Fibroblast of villous mesenchyme (primary cell): ENCODE measurements at places on chromosomes 6 and 20. TPM values are rescaled to one million over a fixed set of nuclear protein-coding genes. Genes with fewer than 3 reads are reported as not detected.
A peak's percentile ranks its signal among the peaks of the same experiment; 100 is the strongest.

DNA sequence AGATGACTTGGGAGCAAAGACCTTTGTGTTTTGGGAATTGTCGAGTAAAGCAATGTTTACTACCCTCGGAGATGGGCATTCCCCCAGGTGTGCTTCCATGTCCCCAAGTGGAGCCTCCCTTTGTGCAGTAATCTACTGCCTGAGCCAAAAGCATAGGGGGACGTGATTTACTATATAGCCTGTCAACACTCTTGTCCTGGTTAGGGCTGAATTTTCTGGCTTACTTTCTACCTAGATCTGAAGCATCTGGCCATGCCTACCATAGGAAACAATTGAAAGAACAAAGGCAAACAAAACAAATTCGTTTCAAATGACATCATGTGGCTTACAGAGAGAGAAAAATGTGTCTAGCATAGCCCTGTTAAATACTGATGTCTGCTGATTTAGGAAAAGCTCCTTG, 350.6 kb downstream of the SAMD5 start:
- no peak for DNase-seq

DNA sequence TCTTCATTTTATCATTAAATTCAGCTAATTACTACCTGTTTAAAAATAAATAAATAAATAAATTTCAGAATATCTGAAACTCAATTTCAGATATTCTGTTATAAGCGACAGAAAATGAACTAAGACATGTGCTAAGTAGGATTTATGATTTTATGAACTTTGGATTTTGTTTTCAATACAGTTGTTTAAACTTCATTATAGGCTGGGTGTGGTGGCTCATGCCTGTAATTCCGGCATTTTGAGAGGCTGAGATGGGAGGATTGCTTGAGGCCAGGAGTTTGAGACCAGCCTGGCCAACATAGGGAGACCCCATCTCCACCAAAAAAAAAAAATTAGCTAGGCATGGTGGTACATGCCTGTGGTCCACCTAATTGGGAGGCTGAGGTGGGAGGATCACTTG, 36.0 kb downstream of the AFG1L start:
- DNase-seq, result no peak

- no peak for DNase-seq
Observed at GRCh38 chr6:135266675-135267074, 85.6 kb downstream of the MYB start.

DNA sequence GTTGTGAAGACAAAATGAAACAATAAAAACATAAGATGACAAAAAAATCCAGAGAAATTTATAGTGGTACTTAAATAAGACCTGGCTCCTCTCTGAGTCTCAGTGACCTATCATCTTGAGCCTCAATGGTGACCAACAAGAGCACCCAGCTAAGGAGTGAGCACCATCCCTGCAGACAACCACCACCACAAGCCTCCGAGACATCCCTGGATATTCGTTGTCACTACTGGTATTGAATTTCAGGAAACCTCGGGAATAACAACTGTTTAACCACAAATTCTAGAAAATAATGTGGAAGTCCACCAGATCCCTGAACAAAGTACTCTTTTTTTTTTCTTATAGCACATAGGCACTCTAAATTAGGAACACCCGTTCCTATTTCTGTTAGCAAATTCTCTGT, 32.2 kb upstream of the ADGRF5 start:
- no peak for DNase-seq

DNA sequence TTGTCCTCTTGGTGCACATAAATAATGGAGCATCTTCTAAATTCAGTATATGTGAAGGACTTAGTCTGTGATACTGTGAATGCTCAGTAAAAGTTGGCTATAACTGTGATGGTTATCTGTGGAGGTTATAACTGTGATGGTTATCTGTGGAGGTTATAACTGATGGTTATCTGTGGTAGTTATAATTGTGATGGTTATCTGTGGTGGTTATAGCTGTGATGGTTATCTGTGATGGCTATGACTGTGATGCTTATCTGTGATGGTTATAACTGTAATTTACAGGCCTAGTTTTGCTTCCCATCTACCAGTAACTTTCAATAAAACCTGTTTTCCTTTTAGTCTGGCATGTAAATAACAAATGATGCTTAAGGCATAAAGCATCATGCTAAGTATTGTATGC, 16.5 kb downstream of the PTK7 start:
- DNase-seq, result no peak

GRCh38 chr20:53291548-53291947, 302.1 kb downstream of the ZNF217 start:
- no peak for DNase-seq

- peak; percentile 5 for DNase-seq
Observed at GRCh38 chr6:122580737-122581136, 29.5 kb upstream of the PKIB start.

DNA sequence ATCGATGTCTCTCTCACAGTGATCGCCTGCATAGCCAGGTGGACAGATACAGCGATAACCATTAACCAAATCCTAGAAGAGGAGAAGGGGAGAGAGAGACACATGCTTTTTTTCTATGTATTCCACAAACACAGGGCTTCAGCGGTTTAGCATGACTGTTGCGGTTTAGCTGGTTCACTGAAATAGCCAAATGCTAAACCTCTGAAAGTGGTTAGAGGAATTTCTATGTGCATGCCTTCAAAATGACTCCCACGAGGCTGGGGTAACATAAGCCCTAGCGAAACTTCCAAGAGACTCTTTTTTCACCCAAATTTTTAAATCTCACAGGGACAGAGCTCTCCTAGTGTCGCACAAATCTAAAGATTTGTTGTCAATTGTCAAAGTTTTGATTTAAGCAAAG, 25.1 kb downstream of the JAG1 start:
- peak; percentile 79 for DNase-seq

DNA sequence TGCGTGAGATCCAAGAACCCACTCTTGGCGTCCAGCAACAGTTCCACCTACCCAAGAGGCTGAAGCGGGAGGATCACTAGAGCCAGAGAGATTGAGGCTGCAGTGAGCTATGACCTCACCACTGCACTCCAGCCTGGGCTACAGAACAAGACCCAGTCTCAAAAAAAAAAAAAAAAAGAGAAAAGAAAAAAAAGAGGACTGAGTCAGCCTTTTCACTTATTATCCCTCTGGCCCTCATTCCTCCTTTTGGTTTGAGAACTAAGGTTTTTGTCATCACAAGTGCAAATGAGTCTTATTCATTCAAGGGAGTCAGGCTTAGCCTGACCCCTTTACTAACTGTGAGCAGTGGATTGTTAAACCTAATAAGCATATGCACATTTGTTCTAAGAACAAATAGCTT, 37.9 kb upstream of the JARID2 start:
- DNase-seq, result no peak

DNA sequence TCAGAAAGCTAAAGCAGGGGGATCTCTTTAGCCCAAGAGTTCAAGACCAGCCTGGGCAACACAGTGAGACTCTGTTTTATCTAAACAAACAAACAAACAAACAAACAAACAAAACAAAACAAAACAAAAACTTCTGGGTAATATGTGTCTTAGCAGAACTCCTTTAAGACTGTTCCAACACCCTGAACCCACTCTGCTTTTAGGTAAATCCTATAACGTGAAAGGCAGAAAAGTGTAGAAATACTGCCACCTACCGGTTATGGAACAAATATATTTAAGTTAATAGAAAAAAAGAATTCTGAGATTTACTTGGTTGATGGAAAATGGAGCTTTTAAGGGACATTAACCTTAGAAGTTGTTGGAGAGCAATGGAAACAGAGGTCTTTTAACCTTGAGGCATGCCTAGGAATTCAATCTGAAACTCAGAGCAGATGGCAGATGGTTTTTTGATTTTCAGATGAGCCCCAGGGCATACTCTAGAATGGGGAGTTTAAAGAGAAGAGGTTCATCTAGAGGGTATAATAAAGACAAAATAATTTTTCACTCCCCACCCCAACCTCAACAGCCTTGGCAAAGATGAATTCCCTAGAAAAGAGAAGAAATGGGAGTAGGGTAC, 38.5 kb downstream of the SOD2 start:
- peak; percentile 65 for DNase-seq

GRCh38 chr6:118808793-118809638, 84.9 kb upstream of the ASF1A start:
- no peak for DNase-seq

GRCh38 chr6:56954403-56955170, at the start of gene BEND6:
TSS of gene BEND6 (plus strand) at chr6:56955107. CDS start at chr6:56981811, 26,704 bp downstream.
- DNase-seq, result peak; percentile 84

DNA sequence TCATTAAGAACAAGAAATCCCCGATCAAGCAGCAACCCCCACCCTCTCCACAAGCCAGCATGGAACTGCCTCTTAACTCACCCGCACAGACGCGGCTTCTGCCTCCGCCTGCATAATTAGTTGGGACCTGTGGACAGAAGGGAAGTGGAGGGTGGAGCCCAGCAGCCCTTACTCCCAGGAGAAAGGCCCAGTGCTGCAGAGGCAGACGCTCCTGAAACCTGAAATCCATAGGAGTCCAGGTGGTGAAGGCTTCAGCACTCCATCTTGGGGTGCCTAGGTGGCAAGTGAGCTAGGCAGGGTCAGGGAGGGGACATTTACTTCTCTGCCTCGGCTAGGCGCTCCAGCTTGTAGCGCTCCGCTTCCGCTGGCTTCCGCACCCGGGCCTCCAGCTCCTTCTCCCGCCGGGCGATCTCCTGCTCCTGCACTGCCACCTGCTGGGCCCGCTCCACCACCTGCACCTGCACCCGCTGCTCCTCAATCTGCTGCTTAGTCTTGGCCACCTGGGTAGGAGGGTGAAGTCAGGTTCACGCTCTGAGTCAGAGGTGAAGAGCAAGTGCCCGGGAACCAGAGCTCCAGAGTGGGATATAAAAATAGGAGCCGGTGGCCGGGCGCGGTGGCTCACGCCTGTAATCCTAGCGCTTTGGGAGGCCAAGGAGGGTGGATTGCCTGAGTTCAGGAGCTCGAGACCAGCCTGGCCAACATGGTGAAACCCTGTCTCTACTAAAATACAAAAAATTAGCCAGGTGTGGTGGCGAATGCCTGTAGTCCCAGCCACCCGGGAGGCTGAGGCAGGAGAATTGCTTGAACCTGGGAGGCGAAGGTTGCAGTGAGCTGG, 10.7 kb downstream of the TUBB start:
- DNase-seq, result no peak

GRCh38 chr6:28212510-28213212, 12.4 kb upstream of the ZSCAN9 start:
- DNase-seq, result peak; percentile 81

DNA sequence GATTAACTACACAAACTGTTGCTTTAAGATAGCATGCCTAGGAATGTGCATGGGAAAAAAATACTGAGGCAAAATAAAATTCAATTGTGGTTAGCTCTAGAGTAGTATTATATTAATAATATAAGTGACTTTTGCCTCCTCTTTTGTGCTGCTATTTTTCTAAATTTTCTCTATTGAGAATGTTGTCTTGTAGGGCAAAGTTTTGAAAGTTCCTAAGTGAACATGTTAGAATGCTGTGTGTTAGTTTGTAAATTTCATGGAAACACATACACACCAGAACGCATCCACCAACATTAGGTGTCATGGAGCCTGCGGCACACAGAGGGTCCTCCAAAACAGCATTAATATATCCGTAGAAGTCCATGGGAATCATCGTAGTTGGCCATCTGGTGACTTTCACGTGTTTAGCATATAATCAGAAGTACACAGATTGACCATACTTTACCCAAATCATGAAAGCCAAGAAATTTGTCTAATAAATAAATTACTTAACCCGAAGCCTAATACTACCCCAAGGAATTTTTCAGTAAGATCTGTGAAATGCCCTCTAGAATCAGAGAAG, 25.6 kb downstream of the ARHGAP18 start:
- DNase-seq, result no peak

- DNase-seq, result peak; percentile 59
Observed at GRCh38 chr6:160261991-160262680, 3.5 kb upstream of the SLC22A2 start.

DNA sequence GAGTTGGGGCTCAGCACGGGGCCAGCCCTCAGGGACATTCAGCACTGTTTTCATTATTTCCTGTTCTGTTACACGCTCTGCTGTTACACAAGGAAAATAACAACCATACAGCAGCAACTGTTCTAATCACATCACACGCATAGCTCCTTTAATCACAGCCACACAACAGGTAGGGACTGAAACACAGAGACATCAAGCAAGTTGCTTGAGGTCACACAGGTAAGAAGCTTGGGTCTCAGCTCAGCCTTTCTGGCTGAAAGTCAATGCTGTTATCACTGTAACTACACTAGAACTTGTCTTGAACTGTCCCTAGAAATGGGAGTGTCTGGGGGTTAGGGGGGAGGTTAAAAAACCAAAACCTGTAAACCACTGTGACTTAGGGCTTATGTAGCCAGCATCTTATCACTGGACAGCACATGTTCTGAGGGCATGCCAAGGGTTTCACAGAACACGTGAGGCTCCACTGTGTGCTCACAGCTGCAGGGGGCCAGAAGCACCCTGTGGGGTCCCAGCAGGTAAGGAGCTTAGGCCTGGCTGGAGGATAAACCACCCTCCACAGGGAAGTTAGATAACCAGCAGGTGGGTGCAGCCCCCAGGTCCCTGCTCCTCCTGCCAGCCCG, 146.0 kb downstream of the EYA2 start:
- no peak for DNase-seq

- DNase-seq, result no peak
Observed at GRCh38 chr6:14906621-14907020, 339.2 kb upstream of the JARID2 start.

GRCh38 chr20:40931410-40932044, 97.1 kb upstream of the TOP1 start:
- DNase-seq, result no peak

DNA sequence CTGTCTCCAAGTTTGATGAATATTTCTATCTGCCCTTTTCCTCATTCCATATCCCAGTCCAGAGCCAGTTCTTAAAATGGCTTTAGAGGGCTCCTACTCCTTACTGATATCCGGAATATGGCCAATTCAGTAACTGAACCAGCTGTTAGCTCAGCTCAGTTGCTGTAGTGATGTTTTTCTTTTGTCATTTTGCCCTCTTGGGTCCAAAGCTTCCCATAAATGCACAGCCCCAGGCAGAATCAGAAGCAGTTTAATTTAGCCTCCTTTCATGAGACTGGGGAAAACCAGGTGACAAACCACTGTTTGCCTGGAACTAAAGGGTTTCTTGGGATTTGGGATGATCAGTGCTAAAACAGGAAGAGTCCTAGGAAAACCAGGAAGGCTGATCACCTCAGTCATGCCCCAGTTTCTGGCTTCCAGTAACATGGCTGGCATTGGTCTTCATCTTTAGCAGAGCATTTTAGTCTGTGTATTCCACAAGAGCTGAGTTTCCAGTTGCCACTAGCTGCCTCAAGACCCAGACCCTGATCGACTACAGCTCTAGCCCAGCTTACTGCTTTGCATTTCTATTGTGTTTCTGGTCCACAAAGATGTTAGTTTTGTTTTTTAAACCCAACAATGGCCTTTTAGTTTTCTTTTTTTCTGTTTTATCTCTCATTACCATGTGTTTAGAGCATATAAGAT, 40.6 kb upstream of the REV3L start:
- DNase-seq, result no peak

GRM1 gene
- total RNA-seq, result under 0.01 TPM in 1 of 2 replicates, not detected in the other

ACOT13 gene
- 5.2 and 6.8 TPM in 2 replicates for total RNA-seq

WFDC10B gene
- not detected in 2 replicates for total RNA-seq

YTHDF1 gene
- total RNA-seq, result 24.8 and 30.7 TPM in 2 replicates

PRL gene
- total RNA-seq, result not detected in 2 replicates

PSORS1C1 gene
- 0.97 and 3.0 TPM in 2 replicates for total RNA-seq

VSTM2L gene
- total RNA-seq, result 0.32 and 1.3 TPM in 2 replicates

HCK gene
- total RNA-seq, result not detected in 2 replicates

MTFR2 gene
- 0.97 and 4.3 TPM in 2 replicates for total RNA-seq

PIGU gene
- 10.0 and 13.0 TPM in 2 replicates for total RNA-seq

HCRTR2 gene
- total RNA-seq, result not detected in 2 replicates

EDN1 gene
- 2.2 and 2.9 TPM in 2 replicates for total RNA-seq

MYO6 gene
- 14.2 and 15.1 TPM in 2 replicates for total RNA-seq

AURKA gene
- total RNA-seq, result 22.9 and 57.0 TPM in 2 replicates

TGM2 gene
- total RNA-seq, result 1,041 and 2,020 TPM in 2 replicates

TCF21 gene
- under 0.01 and 1.3 TPM in 2 replicates for total RNA-seq

RAE1 gene
- 26.7 and 28.5 TPM in 2 replicates for total RNA-seq
